ENCODE measurements at places on chromosomes 11 and 22.

GRCh38 chr11:123185326-123185725 lies 9.7 kb downstream of the CLMP start:
- DNase-seq, result no peak

GRCh38 chr11:69954756-69955155 lies 123.4 kb upstream of the ANO1 start:
- no peak for DNase-seq

- DNase-seq, result no peak
Observed at GRCh38 chr11:8019314-8020243, 32.4 kb downstream of the EIF3F start.

DNA sequence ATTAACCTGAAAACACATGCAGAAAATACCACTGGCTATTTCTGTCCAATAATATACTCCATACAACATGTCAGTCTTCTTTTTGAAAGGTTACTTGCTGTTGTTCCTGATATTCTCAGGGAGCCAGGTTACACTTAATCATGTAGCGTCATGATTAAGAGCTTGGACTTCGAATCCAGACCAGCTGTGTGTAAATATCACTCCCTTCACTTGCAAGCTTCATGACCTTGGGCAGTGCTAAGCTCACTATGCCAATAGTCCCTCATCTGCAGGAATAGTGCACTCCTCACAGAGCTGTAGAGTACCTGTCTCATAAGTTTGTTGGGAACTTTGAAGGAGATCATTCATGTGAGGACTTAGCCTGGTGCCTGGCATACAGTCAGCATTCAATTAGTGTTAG lies 1.9 kb downstream of the HTR3B start:
- DNase-seq, result no peak

DNA sequence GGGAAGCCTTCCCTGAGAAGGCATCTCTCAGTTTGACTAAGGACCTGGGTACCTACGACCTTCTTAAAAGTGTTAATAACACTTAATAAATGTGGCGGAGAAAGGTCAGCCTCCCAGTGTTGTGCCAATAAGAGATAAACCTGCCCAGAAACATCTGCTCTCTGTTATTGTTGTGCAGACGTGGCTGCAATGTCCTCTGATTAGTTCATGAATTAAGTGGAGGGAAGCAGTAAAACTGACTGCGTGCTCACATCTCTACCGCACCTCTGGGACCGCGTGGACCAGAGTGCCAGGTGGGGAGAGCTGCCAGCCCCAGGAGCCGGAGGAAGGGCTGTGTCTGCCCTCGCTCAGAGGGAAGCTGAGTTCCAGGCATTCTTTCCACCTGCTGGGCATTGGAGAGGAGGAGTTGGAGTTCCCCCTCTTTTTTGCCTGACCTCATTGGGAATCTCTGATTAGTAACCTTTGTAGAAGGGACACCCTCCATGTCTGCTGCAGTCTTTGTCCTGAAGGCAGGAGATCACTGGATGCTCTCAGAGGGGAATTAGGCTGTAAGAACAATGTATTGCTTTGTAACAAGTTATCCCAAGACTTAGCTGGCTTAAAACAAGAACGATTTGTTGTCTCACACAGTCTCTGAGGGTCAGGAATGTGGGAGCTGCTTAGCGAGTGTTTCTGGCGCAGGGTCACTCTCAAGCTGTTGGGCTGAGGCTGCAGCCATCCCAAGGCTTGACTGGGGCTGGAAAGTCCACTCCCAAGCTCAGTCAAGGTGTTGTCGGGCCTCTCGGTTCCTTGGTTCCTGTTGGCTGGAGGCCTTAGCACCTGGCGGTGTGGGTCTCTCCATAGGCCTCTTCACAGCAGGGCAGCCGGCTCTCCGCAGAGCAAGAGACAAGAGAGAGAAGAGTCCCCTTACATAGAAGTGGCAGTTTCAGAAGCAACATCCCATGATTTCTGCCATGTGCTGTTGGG lies 247.6 kb upstream of the TBCEL start:
- no peak for DNase-seq

- peak; percentile 38 for DNase-seq
Observed at GRCh38 chr22:37457093-37457893, 28.9 kb downstream of the MFNG start.

DNA sequence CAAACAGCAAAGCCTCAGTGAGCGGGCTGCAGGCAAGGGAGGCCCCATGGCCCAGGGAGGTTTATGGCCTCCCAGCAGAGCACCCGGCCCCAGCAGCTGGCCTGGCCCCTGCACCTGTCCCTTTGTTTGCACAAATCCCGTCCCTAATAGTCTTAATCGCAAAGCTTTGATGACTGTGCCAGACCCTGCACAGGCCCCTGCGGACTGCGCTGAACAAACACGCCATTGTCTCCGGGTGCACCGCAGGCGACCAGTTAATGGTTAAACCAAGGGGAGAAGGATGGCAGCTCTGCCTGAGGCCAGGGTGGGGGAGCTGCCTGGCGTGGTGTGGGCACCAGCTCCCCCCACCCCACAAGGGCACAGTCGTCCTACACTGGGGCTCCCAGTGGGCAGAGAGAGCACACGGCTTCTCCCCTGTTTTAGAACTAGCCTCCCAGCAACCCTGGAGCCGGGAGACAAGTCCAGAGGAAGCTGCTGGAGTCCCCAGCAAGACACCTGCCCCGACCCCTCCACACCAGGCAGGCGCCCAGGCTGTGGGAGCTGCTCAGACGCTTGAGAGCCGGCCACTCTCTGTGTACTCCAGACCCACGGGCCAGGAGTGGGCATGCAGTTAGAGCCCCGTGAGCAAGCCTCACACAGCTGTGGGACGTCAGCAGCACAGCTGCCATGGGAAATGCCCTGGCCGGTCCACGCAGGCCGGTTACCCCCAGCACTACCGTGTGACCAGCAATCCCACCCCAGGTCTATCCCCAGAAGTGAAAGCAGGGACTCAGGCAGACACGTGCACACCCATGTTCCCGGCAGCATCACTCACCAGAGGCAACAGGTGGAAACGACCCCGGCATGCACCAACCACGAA lies 39.7 kb upstream of the TH start:
- no peak for DNase-seq

Data from AML-193 (cell line).